Memory B cell (primary cell): ENCODE measurements at places on chromosomes 12 and 14.

DNA sequence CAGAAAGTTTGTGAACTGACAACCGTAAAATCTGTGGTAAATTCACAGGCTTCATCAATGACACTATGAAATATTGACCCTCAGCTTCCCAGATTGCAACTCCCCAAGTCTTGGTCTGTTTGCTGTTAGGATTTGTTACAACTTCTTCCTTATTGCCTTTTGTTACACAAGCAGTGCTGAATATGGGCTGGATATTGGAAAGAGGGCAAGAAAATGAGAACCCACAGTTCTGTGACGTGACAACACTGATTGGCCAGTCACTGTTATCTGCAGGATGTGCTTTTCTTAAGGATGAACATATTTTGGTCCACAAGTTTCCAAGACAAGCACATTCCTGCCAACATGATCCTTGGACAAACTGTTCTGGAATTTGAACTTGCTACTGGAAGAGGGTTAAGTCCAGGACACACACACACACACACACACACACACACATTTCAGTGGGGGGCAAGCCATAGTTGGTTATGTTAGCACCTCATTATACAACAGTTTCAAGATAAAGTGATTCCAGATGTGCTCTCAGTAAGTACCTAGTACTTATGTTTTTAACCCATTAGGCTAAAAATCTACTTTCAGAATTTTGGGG, 16.6 kb upstream of the SLC38A2 start:
- no peak for DNase-seq

GRCh38 chr12:122501489-122501989, 807 bp upstream of the ZCCHC8 start:
- DNase-seq, result no peak

DNA sequence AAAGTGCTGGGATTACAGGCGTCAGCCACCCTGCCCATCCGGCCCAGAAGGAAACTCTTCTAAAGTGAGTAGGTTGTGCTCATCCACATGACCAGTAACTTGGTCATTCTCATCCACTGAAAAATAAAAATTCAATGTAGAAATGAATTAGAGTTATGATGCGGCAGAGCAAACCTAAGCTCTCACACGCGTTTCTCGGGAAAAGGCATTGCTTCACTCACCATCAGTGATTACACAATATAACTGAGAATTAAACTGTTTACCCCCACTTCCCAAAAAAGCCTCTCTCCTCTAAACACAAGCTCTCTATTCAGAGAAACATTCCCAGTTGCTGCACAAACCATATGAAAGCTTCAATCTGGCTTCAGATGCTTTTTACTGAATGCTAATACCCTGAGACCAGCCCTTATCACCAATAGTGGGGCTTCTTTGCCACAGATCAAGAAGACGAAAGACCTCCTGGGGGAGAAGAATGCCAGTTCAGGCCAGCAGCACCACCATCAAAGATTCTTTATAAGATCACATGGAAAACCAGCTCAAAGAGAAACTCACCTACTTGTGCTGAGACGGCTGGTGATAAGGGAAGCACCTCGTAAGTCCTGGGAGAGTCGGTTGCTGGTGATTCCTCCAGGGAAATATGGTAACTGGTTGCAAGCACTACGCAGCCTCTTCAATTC, 121.5 kb upstream of the SFSWAP start:
- no peak for DNase-seq

DNA sequence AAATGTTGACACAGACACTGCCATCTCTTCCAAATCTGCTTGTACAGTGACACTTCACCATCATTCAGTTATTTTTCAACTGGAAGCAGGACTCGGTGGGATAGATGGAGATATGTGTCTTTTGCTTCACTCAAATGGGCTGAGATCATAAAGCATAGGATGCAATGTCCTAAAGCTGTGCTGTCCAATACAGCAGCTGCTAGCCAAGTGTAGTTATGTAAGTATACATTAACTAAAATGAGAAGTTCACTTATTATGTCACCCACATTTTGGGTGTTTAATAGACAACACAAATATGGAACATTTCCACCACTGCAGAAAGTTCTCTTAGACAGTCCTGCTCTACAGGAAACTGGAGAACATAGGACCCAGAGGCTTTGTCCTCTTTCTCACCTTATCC, 43.6 kb downstream of the AREL1 start:
- DNase-seq, result no peak

GRCh38 chr12:47838286-47838931, 18.7 kb upstream of the HDAC7 start:
- peak; percentile 33 for DNase-seq

DNA sequence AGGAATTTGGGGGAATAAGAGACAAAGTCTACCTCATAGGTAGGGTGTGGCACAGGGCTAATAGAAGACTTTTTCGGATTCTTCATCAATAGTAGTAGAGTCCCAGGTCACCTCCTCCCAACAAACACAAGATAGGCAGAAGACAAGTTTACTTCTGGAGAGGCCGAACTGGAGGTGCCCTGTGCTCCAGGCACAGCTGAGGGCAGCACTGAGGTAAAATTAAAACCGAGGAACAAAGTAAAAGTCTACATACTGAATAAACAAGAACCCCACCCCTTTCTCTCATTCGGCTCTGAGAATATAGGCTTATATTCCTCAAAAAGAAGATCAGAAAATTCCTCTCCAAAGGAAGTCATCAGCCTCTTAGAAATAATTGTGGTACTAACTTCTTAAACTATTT, 161.5 kb downstream of the SEC23A start:
- no peak for DNase-seq

GRCh38 chr14:72434856-72435255, 459.0 kb downstream of the DPF3 start:
- no peak for DNase-seq

GRCh38 chr12:52692254-52692653, 11.1 kb downstream of the KRT77 start:
- DNase-seq, result no peak

DNA sequence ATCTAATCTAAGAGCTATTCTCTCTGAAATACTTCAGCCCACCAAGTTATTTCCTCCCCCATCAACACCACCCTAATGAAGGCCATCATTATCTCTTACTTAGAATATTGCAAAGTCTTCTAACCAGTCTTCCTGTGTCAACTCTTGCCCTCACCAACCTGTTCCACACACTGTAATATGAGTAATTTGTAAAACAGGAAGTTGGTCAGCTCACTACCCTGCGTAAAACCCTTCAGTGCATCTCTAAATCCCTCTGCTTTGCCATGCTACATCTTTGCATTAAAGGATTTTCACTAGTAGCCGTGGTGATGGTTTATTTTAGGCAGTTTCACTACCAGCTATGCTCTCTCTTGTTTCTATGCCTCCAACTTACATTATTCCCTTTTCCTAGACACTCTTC, 70.0 kb downstream of the KIF21A start:
- DNase-seq, result no peak

- DNase-seq, result no peak
Measured at GRCh38 chr14:90616881-90617280, 199.3 kb downstream of the TTC7B start.

- DNase-seq, result no peak
Measured at GRCh38 chr12:46472144-46472705, 99.7 kb upstream of the SLC38A2 start.

- DNase-seq, result no peak
Measured at GRCh38 chr12:130645751-130646150, 70.3 kb downstream of the RIMBP2 start.

- no peak for DNase-seq
Measured at GRCh38 chr14:75096959-75097358, 27.5 kb downstream of the ZC2HC1C start.

GRCh38 chr12:24913953-24914352, 34.9 kb downstream of the BCAT1 start:
- no peak for DNase-seq

DNA sequence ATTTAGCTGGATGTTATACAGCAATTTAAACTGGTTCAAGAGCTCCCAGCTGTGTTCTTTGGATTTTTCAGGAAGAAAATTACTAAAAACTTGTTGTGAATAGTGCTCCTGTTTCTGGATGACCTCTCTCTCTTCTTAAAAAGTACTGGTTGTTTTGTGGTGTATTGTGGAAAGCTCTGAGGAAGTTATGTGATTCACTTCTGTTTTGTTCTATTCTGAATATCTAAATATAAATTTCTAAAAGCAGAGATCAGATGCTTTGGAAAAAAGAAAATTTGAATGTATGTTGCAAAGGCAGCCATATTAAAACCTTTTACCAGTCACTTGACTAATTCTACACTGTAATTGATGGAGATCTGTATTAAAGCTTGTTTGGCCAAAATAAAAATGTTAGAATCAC, 3.4 kb upstream of the C3AR1 start:
- DNase-seq, result no peak

DNA sequence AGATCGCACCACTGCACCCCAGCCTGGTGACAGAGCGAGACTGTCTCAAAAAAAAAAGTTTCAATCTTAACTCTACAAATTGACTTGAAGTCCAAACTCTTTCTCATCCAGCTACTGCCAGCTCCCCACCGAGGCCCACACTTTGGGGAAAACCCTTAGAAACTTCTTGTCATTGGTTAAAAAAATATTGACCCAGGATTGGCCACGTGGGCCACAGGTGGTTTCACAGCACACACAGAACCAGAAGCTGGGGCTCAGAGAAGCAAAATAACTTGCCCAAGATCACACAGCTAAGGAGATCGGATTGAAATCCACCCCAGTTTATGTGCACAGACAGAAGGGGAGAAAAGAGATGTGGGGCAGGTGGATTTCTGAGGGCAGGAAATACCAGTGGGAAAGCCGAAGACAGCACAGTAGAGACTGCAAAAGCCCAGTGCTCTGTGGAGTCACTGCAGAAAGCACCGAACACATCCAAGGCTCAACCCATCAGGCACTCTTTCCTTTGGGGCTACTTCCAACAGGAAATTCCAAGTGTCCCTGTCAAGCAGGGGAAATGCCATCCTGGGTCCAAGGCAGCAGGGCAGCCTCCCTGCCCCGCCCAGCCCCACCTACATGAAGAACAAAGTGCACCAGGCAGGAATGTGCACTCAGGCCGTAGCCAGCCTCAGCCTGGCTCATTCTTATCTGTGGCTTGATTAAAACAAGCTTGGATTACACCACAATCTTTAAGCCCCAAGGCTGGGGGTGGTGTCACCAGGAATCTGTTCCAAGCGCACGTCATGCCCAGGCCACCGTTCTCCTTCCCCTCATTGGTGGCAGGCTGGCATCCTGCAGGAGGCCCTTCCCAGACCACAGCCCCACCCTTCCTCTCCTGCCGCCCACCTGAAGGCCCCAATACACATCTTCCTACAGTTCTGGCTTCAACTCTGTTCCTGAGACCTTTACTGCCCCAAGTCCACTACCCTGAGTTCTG, 72.5 kb downstream of the ITPK1 start:
- no peak for DNase-seq

GRCh38 chr12:57902478-57902969, 38.8 kb upstream of the ATP23 start:
- DNase-seq, result no peak

DNA sequence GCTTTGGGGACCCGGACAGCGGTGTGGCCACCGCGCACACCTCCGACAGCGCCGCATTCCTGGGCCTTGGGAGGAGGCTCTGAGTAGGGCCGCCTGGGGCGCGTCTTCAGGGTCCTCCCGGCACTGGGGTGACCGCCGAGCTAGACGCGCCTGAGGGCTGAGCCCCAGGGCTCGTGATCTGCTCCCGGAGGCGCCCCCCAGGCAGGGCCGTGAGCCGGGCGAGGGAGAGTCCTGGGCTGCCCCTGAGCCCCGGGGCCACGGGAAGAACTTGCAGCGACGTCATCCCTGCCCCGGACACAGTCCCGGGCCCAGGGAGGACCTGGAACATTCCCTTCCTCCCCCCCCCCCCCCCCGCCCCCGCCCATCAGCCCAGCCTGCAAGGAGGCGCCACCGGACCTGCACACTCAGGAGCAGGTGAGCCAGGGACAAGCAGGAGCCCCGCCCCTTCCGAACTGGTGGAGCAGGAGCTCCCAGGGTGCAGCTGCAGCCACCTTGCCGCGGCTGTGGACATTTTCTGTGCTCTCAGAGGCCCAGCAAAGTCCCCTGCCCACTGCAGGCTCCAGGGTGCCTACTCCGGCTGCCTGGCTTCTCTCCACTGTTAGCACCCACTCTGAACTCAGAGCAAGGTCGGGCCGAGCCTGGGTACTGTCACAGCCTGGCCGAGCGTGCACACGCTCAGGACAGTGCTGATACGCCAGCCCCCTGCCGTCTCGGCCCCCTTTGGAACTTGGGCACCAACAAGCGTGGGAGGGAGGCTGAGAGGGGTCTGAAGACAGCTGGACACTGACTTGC, 50.7 kb downstream of the A2M start:
- no peak for DNase-seq

- no peak for DNase-seq
Measured at GRCh38 chr14:82667006-82667405, 1133.4 kb upstream of the SEL1L start.

DNA sequence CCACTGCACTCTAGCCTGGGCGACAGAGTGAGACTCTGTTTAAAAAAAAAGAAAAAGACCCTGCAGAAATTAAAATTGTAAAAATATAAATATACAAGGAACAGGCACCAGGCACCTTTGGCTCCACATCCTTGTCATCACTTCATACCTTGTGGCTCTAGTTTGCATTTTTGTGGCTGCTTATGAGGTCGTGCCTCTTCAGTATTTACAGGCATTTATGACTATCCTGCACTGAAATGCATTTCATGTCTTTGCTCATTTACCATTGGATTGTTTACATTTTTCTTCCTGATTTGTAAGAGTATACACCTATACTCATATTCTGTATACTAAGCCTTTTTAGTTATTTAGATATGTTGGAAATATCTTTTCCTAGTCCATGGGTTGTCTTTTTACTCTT, 20.1 kb downstream of the BICD1 start:
- no peak for DNase-seq

DNA sequence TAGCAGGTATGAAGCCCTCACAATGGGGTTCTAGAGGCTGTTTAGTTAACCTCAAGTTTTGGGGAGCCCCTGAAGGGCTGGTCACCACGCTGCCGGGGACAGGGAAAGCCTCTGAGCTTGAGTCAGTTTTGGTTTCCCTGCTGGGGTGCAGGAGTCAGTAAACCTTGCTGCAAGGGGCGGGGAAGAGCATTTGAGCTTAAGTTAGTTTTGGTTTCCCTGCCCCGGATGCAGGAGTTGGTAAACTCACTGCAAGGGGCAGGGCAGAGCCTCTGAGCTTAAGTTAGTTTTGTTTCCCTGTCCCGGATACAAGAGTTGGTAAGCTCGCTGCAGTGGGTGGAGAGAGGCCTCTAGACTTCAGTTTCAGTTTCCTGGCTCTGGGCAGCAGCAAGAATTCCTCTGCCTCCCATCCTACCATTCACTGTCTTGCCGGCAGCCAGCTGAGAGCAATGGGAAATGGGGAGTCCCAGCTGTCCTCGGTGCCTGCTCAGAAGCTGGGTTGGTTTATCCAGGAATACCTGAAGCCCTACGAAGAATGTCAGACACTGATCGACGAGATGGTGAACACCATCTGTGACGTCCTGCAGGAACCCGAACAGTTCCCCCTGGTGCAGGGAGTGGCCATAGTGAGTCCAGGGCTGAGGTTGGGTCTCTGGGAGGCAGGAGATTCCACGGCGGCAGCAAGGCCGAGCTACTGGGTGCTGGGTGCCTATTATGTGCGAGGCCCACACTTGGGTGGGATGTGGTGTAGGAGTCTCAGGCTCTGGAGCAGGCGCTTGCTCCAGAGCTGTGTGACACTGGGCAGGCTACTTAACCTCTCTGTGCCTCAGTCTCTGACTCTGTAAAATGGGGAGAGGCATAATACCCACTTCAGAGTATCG, at the start of gene OAS2:
Gene OAS2 (plus strand): TSS at position 357 of the 878 bp plus-strand sequence. CDS start 90 bp downstream, at position 447.
- DNase-seq, result peak; percentile 75
